Astrocyte of the spinal cord (primary cell): ENCODE measurements at places on chromosomes 3 and 15.

DNA sequence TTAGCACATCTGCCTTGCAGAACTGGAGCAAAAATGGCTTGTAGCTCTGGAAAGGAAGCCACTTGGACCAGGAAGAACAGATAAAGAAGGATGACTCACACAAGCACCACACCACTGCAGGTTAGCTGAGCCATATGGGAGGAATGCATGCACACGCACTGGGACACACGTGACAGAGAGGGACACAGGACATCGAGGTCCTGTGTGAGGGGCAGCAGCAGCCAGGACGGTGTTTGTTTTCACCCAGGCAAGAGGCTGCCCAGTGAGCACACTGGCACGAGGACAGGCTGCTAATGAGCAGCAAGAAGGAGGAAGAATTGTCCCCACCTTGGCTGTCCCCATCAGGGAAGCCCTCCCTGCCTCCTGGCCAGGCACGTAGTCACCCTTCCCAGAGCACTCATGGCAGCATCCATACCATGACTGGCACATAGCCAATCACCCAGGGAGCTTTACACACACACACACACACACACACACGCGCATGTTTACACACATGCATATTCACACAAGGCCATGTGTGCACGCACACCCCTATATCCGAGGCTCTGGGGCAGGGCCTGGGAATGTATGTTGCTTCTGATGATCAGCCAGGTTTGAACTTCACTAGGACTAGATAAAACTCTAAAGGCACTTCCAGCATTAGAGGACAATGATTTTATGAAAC lies 24.0 kb upstream of the SPTBN5 start:
- DNase-seq, result peak; percentile 65

- DNase-seq, result no peak
Measured at GRCh38 chr3:153192327-153192726, 30.3 kb downstream of the RAP2B start.

GRCh38 chr15:87620393-87620792 lies 636.1 kb downstream of the NTRK3 start:
- no peak for DNase-seq

DNA sequence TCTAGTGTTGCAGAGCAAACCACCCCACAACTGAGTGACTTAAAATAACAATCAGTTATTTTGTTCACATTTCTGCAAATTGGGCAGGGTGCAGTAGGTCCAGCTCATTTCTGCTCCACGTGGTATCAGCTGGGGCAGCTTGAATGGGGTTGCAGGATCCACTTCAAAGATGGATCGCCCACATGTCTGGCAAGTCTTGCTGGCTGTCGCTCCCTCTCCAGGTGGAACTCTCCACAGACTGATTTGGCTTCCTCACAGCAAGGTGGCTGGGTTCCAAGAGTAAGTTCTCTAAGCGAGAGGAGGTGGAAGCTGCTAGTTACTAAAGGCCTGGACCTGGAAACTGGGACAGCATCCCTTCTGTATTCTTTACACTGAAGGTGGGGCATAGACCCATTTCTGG lies 213.3 kb downstream of the SLC9A9 start:
- no peak for DNase-seq

DNA sequence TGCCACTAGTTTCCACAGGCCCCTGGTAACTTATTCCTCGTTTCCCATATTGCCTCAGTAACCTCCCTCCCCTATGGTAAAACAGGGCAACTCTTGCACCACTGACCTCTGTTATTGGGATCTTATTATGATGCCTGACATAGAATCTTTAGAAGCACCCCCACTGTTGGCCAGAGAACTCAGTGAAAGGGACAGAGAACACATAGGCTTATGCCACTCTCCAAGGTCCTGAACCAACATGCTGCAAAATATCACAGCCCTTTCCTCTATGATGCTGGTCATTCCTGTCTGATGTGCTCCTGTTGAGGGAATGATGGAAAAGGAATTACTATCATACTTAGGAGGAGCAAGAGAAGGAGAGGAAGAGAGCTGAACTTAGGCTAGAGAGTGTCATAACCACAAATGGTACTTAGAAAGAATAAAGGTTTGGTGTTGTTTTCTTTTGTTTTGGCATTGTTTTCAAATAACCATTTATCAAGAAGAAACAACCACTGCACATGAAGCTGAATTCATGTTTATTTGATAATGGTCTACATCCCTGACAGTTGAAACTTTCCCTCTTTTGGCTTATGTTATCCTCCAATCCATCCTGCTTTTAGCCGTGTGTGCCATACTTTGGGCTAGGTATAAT lies 330.2 kb downstream of the EPHB1 start:
- peak; percentile 22 for DNase-seq

- no peak for DNase-seq
Measured at GRCh38 chr3:101413656-101414055, 93.3 kb upstream of the IMPG2 start.

GRCh38 chr3:197226179-197226578 lies 72.2 kb downstream of the DLG1 start:
- no peak for DNase-seq

- DNase-seq, result no peak
Measured at GRCh38 chr15:60648928-60649679, 170.2 kb upstream of the ICE2 start.

- no peak for DNase-seq
Measured at GRCh38 chr15:85773970-85774369, 20.8 kb downstream of the KLHL25 start.

DNA sequence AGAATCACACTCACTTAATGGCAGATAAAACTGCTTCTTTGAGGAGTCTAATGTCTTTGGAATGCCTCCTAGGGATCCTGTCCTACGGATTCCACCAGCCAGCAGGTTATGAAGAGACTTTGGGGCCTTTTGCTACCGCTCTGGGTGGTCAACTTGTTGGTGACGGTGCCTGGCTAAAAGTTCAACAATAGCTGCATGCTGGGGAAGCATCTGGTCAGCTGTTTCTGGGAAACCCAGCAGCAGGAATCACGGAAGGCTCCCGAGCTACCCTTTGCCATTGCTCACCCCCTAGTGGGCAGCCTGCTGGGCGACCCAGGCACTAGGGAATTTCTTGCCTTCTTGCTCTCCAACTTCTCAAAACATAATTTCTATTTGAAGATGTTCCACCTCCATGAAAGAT lies 263.3 kb downstream of the NEK10 start:
- peak; percentile 5 for DNase-seq

GRCh38 chr3:3815206-3815605 lies 16.0 kb downstream of the LRRN1 start:
- peak; percentile 26 for DNase-seq

GRCh38 chr3:12454816-12455121 lies 29.5 kb upstream of the TSEN2 start:
- no peak for DNase-seq

- DNase-seq, result peak; percentile 99
Measured at GRCh38 chr15:71294911-71295602, 179.8 kb downstream of the THSD4 start.

DNA sequence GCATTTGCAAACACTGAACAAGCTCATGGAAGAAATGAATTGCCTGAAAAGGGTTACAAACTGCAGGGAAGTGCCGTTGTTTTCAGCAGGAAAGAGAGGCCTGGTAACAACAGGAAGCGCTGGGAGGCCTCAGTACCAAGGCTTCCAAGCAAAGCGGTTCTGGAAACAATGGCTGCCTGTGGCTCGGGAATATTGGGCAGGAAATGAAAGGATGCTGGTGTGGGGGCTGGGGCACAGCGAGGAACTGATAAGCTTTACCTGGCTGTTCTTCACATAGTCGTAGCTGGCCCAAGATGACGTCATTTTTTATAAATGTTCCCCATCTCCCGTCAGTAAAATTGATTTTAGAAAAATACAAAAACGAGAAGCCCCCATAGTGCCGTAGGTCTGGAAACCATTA lies 55.9 kb downstream of the ARHGAP31 start:
- no peak for DNase-seq

DNA sequence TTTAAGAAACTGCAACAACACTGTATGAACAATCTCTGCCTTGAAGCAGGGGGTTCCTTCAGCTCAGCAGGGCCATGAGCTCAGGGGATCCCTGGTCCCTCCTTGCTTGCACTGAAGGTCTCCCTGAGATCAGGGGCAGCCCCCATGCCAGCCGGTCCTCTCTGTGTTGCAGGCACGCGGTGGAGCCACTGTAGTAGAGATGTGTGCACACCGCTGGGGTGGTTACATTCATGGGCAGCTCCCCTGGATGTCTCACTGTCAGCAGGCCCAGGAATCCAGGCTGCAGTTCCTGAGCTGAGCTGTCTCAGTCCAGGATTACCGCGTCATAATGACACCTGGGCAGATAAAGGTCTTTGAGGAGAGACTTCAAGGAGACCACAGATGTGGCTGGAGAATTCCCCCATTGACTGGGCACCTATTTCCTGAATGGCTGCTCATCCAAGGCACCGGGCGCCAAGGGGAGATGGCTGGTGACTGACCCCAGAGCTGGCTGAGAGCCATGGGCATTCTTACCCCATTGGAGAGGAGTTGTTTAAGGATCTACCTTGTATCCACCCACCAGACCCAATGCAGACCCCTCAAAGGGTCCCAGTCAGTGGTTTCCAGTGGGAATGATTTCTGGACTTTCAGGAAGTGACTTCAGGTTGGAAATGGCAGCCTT lies 10.4 kb upstream of the KLF13 start:
- no peak for DNase-seq

- no peak for DNase-seq
Measured at GRCh38 chr3:107662586-107662985, 139.8 kb downstream of the BBX start.

- DNase-seq, result peak; percentile 91
Measured at GRCh38 chr3:58560771-58561311, 16.4 kb downstream of the FAM107A start.

DNA sequence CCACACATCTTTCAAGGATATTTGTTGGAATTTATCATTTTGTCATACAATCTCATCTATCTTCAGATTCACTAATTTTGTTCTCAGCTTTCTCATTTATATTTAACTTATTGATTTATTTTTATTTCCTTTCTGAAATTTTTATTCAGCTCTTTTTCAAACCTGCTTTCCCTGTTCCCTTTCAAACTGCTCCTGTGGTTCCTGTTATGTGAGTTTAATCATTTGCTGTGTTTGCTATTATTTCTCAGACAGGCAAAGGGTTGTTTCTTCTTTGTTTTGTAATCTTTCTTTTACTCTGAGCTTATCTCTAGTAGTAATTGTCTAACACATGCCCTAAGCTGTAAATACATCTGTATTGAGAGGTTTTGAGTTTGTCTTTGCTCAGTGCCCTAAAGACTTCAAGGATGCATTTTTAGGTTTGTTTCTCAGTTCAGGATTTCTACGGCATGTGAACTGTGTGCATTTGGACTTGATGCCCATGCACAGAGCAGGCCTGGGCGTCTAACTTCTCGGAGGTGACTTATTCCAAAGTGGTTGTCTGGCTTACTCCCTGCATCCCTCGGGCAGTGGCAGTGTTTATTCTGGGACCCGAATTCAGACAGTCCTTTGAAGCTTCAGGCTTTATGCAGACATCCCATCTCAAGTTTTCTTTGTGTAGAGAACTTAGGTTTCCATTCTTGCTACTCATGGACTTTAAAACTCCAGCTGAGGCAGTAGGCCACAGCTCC lies 155.0 kb upstream of the TRIM42 start:
- DNase-seq, result no peak

DNA sequence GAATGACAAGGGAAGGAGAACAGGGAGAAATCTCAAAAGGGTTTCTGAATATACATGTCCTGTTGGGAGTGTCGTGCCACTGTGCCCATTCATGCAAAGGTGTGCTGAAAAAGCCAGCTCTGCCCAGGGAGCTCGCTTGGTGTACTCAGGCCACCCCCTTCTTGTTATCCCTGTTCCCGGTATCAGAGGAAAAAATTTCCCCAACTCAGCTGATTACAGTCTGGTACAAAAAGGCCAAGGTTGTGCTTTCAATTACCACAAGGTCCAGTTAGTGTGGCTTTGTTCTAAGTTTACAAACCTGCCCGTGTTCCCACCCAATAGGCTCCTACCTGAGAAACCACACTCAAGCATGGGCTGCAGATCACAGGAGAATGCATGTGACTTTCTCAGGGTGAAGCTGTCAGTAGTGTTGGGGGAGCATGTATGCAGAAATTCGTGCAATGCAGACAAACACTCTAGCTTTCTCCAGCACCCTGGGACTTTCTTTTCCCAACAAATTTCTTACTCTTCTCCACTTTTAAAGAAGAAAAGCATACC lies 648.5 kb downstream of the NR2F2 start:
- DNase-seq, result no peak

- no peak for DNase-seq
Measured at GRCh38 chr3:132592216-132592615, 4.9 kb upstream of the ACKR4 start.

- no peak for DNase-seq
Measured at GRCh38 chr15:48557335-48557734, 88.2 kb downstream of the FBN1 start.

DNA sequence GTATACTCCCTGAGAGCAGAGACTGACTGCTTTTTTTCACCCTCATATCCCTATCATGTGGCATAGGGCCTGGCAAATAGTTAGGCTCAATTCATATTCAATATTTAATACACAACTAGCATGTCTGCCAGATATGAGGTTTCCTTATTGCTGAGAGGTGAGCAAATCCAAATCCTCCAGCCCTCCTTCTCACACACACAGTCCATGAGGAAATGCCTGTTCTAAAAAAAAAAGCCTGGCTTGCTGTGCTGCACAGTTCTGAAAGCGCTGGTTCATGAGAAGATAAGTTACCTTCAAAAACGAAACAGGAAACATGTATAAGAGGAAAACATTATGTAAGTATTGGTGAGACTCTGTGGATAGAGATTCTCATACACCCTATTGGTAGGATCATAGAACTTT lies 15.5 kb upstream of the ACAP2 start:
- DNase-seq, result peak; percentile 5

- peak; percentile 45 for DNase-seq
Measured at GRCh38 chr3:143206955-143207337, 87.4 kb downstream of the CHST2 start.

- no peak for DNase-seq
Measured at GRCh38 chr15:101614761-101615160, 37.4 kb downstream of the TM2D3 start.

GRCh38 chr3:169103951-169104941 lies 559.3 kb downstream of the MECOM start:
- DNase-seq, result peak; percentile 88

DNA sequence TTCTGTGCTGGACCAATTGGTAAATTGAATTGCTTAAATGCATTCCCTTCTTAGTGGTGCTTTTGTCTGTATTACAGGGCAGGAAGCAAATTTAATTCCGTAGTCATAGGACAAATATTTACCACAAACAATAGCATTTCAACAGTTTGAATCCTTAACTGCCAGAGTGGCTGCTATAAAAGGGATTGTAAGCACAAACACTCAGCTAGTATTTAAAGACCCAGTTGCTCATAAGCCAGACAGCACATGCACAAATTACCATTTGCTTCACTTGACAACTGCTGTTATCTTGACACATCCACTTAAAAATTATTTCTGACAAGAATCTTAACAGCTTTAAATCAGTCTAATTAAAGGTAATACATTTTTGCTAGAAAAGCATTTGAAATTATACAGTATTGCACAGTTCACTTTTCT lies 490.2 kb upstream of the ADAMTS9 start:
- peak; percentile 36 for DNase-seq

DNA sequence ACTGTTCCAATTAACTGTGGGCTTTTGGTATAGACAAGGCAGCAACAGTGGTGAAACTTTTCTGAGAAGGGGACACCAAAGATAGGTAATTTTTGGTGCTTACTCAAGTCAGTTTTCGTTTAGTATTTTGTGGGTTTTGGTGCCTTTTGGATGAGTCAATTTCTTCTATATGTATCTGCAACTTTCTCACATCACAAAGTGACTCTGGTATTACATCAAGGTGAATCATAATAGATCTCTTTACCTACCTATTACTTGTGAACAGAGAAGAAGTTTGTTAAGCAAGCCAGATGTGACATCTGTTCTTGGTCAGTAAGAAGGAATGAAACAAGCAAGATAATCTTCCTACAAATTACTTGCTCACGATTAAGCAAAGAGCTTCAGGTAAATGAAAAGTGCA lies 732.4 kb upstream of the DPPA4 start:
- no peak for DNase-seq

GRCh38 chr15:81270781-81271491 lies 53.0 kb downstream of the STARD5 start:
- DNase-seq, result no peak
